ENCODE measurements at places on chromosomes 6 and 20.

- peak; percentile 10 for DNase-seq
Measured at GRCh38 chr6:163667372-163668060, 253.0 kb downstream of the QKI start.

DNA sequence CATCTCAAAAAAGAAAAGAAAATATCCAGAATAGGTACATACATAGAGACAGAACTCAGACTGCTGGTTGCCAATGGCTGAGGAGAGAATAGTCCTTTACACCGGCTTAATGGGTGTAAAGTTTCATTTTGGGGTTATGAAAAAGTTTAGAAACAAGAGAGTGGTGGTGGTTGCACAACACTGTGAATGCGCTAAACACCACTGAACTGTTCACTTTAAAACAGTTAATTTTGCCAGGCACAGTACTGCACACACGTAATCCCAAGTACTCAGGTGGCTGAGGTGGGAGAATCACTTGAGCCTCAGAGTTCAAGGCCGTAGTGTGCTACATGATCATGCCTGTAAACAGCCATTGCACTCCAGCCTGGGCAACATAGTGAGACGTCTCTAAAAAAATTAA, 7.6 kb downstream of the ILRUN start:
- no peak for DNase-seq

GRCh38 chr6:85569323-85569722, 24.3 kb downstream of the SNX14 start:
- DNase-seq = peak; percentile 57

GRCh38 chr6:134816780-134817179, 133.1 kb downstream of the ALDH8A1 start:
- peak; percentile 52 for DNase-seq

- DNase-seq = peak; percentile 96
Measured at GRCh38 chr6:104182811-104183210, 676.9 kb downstream of the HACE1 start.

DNA sequence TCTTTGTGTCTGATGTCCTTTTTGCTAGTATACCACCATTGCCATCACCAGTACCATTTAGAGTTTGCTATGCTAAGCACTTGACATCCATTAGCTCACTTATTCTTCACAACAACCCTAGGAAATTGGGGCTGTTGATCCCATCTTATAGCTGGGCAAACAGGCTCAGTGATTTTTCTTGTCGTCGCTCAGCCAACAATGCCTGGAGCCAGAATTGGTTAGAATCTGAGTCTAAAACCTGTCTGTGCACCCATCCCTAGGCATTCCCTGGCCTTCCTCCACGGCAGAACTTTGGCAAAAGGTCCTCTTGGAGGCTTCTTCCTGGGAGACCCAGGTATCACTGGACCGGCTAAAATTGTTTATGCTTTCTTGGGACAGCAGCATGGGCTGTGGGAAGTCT, 20.9 kb downstream of the PHF20 start:
- DNase-seq = no peak

DNA sequence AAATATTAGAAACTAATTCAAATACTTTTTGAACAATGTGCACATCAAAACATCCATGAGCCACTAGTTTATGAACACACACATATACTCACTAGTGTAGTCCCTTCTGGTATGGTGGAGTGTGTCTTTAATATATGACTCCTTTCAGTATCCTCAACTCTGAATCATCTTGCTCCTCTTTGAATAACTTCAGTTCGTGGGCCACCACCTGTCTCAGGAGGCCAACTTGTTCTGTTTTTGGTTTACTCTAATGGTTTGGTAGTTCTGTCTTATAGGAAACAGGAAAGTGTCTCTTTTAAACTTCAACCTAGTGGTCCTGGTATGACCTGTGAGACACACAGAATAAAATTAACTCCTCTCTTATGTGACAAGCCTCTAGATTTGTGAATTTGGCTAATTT, 55.6 kb downstream of the ZNF292 start:
- DNase-seq = no peak

- DNase-seq = no peak
Measured at GRCh38 chr6:36818756-36819155, 20.5 kb downstream of the CPNE5 start.

DNA sequence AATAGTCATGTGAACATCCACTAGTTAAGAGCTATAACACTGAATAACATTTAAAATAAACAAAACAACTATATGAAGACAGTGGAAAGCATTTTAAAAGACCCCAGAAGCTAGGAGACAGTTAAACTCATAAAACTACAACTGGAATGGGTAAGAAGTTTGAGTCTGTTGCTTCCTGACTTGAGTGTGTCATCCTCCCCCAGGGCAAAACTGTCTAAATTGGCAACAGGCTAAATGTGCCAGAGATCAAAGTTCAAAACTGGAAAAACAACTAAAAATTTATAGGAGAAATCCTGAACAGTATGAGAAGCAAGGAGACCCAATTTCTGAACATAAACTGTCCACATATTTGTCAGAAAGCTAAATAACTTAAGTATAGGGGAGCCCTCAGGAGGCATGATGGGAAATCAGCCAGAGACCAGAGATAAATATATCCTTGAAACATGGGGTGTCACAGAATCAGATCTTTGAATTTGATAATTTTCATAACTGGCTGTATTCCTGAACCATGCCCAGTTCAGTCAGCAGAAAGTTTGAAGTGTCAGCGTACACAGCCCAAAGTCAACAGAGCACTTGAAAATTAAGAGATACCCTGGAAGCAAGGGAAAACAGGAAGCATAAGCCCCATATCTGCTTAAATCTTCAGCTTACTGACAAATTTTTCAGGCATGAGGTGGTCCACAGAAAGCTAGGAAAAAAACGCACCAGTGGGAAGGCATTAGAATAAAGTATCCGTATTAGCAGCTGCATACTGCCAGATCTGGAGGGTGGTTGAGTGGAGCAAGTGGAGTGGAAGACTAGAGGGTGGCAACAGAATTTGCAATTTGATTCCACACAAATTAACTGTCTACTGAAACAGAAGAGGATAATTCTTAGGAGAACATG, 516.1 kb upstream of the MAN1A1 start:
- no peak for DNase-seq

GRCh38 chr6:150334790-150335783, 33.7 kb upstream of the IYD start:
- DNase-seq = peak; percentile 86

DNA sequence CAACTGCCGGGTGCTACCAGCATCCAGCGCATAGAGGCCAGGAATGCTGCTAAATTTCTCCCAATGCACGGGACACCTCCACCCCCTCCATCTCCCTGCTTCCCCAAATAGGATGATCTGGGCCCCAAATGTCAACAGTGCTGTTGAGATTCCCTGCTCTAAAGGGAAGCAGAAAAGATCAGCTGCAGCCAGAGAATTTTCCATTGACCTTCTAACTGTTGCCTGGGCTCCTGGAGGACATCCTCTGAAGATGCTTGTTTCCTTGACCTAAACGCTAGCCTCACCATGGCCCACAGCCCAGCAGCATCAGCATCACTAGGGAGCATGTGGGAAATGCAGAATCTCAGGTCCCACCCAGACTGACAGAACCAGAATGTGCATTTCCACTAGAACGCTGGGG, 161.3 kb downstream of the GMPR start:
- no peak for DNase-seq

DNA sequence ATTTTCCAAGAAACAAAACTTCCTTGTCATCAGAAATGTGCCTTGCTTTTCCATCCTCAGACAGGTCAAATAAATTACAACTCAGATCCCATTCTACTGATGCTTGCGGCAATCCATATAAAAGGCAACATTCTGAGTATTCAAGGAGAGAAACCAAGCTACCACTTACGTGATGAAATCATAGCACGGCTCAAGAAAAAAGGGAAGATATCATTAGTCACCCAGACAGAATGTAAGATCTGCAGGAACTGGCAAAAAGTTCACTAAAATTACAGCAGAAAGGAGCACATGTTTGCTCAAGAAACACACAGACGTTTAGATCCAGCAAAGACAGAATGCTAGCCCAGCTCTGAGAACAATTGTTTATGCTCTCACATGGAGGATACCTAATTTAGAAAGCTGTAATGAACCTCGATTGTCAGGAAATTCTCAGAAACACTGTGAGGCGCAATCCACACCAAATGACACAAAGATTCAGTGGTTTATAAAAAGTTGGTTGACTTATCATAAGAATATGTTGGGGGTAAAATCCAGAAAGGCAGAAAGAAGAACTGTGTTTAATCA, 304.2 kb downstream of the ADGRG6 start:
- DNase-seq = peak; percentile 31

DNA sequence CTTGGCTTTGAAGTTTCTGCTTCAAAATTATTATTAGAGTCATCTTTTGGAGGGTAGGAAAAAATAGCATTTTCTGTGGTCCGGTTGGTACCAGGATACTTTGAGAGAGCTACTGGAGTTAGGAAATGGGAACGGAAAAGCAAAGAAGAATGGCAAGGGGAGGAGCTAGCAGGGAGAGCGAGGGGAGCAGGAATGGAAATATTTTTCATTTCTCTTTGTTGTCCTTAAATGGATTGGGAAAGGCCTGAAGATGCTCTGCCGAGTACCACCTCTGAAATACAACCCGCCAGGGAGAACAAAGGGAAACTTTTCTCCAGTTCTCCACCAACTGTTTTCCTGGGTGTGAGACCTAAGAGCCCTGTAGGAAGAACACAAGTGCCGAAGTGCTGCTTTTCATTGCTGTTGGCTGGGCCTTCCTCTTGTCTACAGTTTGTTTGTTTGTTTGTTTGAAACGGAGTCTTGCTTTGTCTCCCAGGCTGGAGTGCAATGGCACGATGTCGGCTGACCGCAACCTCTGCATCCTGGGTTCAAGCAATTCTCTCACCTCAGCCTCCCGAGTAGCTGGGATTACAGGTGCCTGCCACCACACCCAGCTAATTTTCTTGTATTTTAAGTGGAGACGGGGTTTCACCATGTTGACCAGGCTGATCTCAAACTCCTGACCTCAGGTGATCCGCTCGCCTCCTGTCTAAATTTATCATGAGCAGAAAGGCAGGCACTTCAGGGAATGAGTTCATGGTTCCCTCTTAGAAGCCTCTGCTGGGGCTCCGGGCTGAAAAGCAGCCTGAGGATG, 3.5 kb upstream of the TRAF3IP2 start:
- no peak for DNase-seq
